Esophagus mucosa (tissue), 1 donor: ENCODE measurements at places on chromosomes 2 and 18. TPM values are rescaled to one million over a fixed set of nuclear protein-coding genes. Genes with fewer than 3 reads are reported as not detected.

DNA sequence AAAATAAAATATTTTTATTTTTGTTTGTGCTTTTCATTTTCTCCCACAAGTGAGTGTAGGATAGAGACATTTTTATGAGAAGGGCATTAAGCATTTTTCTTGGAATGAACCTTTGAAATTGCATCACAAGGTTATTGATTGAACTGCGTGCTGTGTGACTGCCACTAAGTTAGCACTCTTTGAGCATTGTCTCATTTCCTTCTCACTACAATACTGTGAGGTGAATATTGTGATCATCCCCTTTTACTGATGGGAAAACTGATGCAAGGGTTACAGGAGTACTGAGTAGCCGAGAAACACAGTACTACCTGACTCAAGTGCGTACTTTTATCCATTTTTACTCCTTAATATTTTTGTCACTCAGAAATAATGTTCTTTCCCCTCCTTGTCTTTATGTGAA is 2.0 kb downstream of the NBEAL1 start:
- no peak for ATAC-seq

DNA sequence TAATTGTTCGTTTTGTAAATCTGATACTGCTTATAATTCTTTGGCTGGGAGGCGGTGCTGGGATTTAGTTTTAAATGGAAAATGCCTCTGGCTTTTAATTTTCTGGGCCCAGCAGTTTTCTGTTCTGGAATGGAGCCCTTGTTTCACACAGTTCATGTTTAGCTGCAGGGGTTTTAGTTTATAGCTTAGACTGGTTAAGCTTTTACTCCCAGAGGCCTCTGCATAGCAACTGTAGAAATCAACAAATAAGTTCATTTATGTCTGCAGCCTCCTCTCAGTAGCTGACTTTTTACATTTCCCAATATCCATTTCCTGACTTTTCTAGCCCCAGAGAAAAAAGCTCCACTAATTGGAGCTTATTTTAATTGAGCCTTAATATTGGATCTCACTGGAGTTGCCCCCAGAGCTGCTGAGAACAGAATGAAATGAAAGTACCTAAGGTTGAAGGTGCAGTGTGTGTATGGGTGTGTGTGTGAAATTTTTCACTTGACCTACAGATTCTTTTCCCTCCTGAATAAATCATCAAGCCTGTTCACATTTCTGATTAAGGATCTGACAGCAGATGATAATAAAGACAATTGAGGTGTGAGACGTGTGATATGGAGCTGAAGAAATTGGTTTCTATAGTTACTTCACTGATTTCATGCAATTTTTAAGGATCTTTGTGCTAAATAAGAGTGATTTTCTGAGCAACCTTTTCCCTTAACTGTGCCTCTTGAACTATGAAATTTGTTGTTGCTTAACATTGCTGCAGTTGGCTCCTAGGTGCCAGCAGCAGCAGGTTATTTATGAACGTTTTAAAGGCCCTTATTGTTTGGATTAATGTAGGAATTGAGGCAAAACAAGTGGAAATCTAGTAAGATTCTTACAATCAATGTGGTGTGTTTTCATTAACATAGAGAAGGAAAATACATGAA is 109.6 kb downstream of the TAF4B start:
- no peak for ATAC-seq

DNA sequence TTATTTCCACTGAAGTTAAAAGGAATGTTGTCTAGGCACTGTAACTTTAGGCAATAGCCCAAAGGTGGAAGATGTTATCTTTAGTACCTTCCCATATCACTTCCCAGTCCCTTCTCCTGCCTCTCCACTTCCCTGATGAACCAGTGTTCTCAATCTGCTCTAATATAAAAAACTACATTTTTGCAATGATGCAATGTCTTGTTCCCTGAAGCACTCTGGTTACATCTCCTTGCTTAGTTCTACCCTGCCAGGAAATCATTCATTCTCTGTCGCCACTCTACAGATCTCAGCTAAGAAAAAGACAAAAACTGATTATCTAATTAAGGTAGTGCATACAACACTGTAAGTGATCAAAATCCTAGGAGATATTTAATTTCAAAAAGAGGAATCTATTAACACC is 71.3 kb downstream of the BAZ2B start:
- ATAC-seq, result no peak

DNA sequence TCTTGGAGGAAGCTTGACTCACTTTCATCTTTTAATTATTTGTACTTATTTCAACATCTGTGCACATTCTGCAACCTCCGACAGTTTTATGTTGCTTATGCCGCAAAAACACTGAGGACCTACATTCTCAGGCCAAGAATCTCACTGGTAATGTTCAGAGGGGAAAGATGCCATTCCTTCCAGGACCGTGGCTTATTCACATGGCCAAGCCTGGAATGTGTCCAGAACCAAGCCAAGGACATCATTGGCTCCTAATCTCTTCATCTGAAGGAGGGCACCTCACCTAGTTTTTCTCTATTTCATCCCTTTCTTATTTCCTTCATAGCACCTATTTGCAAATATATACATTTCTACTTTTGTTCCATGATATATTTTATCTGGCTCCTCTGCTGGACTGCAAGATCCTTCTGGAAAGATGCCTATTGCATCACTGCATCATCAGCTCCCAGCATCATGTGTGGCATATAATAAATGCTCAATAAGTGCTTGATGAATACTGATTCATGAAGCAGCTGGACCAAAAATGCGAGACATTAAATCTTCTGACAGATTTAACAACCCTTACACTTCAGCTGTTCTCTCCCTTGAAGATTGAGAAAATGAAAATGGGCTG is 377.1 kb downstream of the TNS1 start:
- no peak for ATAC-seq

- no peak for ATAC-seq
Measured at GRCh38 chr2:112474844-112475486, 7.0 kb upstream of the TTL start.

DNA sequence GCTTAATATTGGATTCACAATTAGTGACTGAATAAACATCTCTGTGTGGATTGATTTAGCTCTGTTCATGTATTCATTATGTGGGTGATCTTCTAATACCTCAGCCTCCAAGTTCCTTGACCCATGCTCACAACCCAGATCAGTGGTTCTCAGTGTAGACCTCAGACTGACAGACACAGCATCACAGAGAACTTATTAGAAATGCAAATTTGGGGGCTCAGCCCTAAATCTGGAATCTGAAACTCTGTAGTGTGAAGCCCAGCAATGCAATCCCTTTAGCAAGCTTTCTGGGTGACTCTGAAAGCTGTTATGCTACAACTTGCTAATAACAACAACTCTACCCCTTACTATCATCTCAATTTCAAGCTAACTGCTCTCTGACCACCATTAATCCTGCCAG is 273.1 kb upstream of the FANCL start:
- no peak for ATAC-seq

- no peak for ATAC-seq
Measured at GRCh38 chr2:142585785-142586184, 291.7 kb upstream of the KYNU start.

DNA sequence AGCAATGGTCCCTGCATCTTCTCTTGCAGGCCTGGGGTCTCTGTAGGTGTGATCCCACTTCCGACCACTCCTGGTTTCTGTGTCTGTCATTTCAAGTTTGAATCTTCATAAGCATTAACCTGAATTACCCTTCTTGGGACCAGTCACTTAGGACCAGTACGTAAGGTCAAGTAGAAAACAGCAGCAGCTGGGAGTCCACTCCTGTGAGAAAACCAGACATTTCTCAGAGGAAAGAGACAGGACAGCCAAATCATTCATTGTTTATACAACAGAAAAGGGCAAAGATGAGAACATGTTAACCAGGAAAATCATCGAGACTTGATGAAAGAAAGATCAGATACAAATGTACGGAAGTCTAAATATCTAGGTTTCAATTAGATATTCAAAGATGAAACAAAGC is 163.0 kb downstream of the MREG start:
- ATAC-seq, result no peak

DNA sequence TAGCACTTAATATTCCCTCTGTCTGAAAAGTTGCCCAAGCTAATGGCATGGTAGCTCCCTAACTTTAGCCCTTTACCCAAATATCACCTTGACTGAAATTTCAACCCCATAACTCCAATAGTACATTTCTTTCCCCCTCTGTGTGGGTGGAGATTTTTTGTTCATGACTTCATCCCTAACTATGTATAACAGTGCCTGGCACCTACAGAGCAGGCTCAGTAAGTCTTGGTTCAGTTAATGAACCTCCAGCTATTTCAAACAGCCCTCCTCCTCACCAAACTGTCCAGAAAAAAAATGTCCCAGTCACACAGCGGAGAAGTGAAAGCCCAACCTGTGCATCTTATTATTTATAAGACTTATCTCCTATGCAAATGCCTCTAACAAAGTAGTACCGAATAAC is 18.6 kb downstream of the BUB1 start:
- ATAC-seq, result no peak

DNA sequence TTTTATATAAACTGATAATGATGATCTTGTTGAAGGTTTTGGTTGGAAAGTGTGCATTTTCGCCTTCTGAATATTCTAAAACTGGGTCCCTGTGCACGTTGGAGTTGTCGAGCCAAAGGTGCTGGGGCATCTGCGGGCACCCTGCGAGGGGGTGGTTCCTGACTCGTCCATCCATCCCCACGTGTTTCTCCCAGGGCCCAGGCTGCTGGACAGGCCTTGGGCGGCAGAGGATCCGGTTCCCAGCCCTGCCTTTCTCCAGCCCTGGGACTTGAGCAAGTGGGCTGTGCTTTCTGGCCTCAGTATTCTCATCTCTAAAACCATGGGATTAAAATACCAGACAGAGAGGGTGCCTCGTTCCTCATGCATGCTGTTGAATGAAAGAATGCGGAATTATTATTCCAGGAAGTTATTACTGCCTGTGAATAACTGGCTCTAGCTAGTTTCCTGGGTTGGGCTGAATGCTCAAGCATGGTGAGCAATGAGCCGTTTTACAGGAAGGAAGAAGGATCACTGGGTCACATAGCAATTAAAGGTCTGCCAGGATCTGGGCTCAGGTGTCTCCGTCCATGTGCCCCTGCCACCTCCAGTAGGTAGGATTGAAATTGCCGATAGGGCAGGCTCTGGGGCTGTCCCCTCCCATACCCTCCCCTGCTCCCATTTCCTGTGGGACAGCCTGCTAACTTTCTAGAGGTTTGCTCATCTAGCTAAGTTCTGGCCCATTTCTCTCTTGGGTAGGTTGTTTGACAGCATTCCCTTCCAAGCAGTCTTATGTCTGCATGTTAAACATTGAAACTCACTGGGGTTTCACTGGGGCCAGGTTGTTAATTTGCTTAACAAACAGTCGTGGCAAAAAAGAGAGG is 77.2 kb upstream of the HS6ST1 start:
- peak; percentile 91 for ATAC-seq

- no peak for ATAC-seq
Measured at GRCh38 chr2:233346930-233347329, 7.4 kb upstream of the DGKD start.

- no peak for ATAC-seq
Measured at GRCh38 chr2:222745836-222746559, 74.5 kb downstream of the MOGAT1 start.

GRCh38 chr2:854460-854859 is 96.2 kb upstream of the SNTG2 start:
- no peak for ATAC-seq

GRCh38 chr2:42954227-42954962 is 162.0 kb upstream of the HAAO start:
- ATAC-seq, result no peak

- ATAC-seq, result no peak
Measured at GRCh38 chr2:172288603-172289002, 138.8 kb upstream of the ITGA6 start.

DNA sequence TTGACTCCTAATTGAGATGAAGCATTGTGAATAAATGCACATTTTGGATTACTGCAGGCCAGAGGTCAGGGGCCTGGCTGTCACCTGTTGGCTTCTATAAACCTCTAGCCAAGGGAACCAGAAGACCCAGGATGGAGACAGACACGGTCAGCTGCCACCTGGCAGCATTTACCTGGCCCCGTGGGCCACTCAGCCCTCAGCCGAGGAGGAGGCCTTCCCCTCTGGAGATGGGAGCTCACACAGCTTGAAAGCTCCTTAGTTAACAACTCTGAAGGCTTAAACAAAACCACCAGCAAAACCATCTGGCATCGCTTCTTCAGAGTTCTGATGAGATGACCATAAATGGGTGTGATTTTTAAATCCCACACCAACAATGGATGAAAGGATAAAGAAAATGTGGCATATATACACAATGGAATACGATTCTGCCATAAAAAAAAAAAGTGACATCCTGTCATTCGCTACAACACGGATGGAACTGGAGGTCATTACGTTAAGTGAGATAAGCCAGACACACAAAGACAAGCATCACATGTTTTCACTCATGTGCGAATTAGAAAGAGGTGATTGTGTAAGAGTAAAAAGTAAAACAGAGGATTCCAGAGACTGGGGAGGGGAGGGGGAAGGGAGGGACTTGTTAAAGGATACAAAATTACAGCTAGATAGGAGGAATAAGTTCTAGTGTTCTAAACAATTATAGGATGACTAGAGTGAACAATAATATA is 218.4 kb downstream of the TMEM163 start:
- ATAC-seq, result no peak

Gene KCNG3
- total RNA-seq, result 0.12 TPM

Gene GAL3ST2
- not detected for total RNA-seq

Gene SULT1C2
- not detected for total RNA-seq

Gene CTAGE1
- total RNA-seq, result not detected

Gene ADRA2B
- not detected for total RNA-seq

Gene ADGRF3
- 0.04 TPM for total RNA-seq

Gene SERPINB3
- total RNA-seq, result 879 TPM

Gene CCDC148
- 0.32 TPM for total RNA-seq
